ENCODE measurements at places on chromosomes 3 and 15. TPM values are rescaled to one million over a fixed set of nuclear protein-coding genes. Genes with fewer than 3 reads are reported as not detected.

DNA sequence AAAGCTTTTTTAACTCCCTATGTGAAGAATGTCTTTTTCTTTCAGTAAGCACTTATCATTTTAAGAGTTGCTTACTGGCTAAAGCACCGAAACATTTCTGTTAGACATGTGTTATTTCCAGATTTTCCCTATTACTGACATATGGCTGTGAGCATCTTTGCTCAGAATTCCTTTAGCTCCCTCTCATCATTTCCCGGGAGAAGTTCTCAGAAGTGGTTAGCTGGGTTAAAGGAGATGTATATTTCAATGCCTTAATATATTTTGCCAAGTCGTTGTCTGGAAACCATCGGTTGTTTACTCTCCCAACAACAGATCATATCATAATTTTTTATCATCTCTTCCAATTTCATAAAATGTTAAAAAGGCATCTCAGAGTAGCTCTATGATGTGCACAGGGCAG lies 396.5 kb downstream of the OCA2 start:
- DNase-seq = no peak

DNA sequence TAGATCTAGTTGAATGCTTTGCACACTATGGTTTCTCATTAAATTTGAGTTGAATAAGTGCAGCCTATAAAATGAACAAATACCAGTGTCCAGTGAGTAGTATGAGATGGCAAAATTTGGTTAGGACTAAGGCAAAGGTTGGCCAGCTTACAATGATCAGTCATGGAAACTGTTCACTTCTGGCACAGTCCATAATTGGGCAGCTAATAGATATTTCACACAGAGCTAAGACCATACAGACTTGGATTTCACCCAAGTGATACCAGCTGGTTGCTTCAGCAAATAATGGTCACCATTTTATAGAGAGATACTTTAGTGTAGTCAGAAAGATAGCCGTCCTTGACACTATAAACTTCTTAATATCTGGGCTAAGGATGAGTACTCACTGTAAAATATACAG lies 15.7 kb downstream of the GAP43 start:
- no peak for DNase-seq

DNA sequence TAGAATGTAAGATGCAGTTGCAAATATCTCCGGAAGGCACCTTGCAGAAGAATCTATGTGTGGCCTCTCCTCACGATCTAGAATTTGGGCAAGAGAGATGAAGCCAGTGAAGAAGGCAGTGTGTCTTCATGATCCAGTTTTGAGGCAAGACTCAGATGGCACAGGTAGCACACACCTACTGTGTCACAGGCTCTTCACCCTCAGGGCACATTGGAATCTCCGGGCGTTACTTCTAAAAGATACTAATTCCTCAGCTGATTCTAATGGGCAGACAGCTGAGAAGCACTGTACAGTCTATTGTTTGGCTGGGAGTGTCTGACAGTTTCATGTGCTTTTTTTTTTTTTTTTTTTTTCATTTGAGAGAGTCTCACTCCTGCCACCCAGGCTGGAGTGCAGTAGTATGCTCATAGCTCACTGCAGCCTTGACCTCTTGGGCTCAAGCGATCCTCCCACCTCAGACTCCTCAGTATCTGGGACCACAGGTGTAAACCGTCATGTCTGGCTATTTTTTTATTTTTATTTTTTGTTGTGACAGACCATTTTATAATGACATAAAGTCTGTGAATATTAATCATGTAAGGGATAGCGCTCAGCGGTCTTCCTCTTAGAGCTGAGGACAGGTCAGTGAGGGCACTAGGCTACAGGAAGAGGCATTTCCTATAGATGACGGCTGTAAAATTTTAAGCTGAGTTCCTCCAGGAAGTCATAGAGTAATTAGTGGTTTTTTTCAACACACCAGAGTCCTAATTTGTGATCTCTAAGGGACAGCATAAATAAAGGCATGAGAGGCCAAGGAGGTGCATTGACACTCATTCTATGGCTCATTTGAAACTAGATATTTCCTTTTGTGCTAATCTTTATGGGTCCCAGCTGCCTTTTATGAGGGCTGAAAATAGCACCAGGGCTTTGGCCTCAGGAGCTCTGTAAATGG lies 4.0 kb downstream of the C3orf52 start:
- no peak for DNase-seq

- DNase-seq = no peak
Observed at GRCh38 chr3:25463836-25464418, 35.9 kb downstream of the RARB start.

- DNase-seq = no peak
Observed at GRCh38 chr3:82281205-82281604, 519.8 kb upstream of the GBE1 start.

DNA sequence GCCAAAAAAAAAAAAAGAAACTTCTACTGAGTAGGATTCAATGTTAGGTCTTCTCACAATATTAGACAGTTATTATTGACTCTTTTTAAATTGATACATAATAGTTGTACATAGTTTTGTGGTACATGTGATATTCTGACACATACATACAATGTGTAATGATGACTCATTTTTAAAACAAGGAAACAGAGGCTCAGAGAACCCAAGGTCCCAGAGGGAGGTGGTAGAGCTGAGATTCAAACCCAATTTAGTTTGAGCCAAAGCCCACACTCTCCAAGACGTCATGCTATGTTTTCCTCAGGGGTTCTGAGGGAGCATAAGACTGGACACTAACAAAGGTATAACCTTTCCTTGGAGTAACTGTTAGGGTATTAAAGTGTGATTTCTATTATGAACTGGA lies 40.6 kb downstream of the MYO5C start:
- no peak for DNase-seq

GRCh38 chr3:12885583-12885930 lies 44.2 kb upstream of the RPL32 start:
- DNase-seq = no peak

DNA sequence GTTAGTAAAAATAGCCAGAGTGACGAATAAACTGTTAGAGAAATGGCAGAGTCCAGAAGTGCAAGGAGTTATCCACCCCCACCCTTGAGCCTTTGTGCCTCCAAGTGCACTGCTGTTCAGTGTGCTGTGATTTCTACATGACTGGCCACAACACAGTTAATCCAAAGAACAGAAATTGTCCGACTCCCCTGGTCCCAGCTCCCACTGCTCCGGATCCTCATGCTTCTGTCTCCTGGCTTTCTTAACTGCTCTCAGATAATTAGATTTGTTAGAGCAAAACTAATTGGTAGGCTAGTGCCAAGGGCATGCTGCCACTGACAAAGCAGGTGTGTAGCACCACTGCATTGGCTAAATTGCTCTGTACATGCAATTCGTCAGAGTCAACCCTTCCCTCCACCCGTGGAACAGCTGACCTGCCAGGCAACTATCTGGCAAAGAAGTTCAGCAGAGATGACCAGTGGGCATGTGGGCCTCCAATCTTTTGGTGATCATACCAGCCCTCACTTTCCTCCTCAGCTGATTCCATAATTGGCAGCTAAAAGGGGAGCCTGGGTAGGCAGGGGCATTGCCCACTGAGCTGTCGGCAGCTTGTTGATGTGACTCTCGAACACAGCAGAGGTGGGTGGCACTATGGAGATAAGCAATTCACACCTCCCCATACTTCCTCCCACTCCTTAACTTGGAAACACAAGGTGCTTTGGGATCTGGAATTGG lies 18.9 kb upstream of the ACAP2 start:
- DNase-seq = no peak

DNA sequence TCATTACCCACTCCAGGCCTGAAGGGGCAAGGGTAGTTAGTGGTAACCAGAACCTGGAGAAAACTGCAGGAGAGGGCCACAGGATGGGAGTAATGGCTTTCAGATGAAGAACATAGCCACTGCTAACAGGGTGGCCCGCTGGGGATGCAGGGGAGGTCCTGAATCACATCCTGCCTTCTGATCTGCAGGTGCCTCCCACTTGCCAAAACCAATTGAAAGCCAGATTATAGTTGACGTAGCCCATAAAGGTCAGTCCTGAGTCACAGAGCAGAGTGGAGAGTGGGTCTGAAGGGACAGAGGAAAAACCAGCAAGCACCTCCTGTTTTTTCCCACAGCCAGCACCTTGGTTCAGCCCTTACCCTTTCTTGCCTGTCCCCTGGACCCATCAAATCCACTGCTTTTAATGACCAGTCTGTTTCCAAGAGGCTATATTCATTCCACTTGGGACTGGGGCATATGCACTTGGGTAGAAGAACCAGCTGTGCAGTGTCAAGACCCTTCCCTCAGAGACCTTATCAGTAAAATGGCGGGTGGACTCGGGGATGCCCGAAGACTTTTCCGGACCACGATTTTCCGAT lies 646 bp upstream of the SLC35G2 start:
- DNase-seq = peak; percentile 80

GRCh38 chr3:132407025-132407424 lies 10.3 kb upstream of the DNAJC13 start:
- DNase-seq = no peak

- DNase-seq = no peak
Observed at GRCh38 chr3:64796607-64797399, 109.0 kb upstream of the ADAMTS9 start.

DNA sequence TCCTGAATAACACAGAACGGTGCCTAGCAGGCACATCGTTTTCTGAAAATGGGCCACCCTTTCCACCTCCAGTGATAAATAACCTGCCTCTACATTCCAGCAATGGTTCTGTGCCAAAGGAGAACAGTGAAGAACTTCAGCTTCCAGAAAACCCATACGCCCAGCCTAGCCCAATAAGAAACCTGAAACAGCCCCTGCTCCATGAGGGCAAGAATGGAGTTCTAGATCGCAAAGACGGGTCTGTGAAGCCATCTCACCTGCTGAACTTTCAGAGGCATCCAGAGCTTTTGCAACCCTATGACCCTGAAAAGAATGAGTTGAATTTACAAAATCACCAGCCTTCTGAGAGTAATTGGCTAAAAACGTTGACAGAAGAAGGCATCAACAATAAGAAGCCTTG lies 61.9 kb downstream of the CGNL1 start:
- no peak for DNase-seq

- no peak for DNase-seq
Observed at GRCh38 chr3:24533561-24534193, 39.0 kb upstream of the THRB start.

- no peak for DNase-seq
Observed at GRCh38 chr3:184741259-184741556, 29.3 kb upstream of the MAGEF1 start.

- no peak for DNase-seq
Observed at GRCh38 chr3:50168388-50168787, 13.3 kb downstream of the SEMA3F start.

DNA sequence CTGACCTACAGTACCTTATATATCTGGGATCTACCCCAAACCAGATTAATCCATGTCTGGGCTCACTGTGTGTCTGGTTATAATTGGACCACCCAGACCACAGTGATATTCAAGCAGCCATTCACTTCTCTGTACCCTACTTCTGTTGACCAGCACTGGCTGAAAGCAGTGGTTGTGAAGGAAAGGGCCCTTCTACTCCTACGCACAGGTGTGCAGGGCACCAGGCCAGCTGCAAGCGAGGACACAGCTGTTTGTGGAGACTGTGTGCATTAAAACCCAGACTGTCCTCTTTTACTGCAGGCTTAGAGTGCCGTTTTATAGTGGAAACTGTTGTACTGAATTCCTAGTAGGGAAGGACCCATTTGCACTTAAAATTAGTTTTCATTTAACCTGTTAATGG lies 29.5 kb downstream of the CTDSPL start:
- no peak for DNase-seq

DNA sequence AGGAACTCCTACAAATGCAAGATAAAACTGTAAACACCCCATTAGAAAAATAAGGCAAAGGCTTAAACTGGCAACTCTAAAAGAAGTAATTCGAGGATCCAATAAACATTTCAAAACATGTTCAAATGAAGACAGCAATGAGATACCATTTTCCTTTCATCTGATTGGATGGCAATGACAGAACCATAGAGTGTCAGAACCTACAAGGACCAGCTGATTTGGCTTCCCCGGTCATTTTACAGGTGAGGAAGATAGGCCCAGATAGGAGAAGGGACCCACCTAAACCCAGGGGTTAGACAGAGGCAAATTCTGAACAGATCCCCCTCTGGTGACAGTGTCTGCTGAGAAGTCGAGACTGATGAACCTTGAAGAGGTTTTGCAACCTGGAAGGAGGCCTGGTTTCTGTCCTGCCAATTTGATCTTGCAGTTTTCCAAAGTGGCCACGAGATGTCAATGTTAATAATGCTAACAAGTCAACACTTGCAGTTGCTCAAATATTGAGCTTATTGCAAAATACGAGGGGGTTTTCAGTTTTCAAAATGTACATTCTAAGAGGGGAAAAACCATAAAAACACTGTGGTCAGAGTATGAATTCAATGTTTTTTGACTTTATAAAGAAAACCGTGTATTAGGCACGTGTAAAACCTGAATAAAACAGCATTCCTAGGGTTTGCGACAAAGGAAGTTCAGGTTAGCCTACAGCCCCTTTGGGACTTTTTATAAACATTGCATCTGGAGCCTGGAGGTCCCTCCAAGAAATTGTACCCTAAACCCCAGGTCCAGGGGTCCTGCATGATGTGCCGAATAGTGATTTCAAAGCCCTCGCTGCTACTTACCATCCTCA lies 21.5 kb downstream of the CFAP161 start:
- DNase-seq = peak; percentile 33

GRCh38 chr15:33649217-33649933 lies 318.9 kb upstream of the CHRM5 start:
- no peak for DNase-seq

- no peak for DNase-seq
Observed at GRCh38 chr3:186520957-186521842, 23.0 kb downstream of the CRYGS start.

DNA sequence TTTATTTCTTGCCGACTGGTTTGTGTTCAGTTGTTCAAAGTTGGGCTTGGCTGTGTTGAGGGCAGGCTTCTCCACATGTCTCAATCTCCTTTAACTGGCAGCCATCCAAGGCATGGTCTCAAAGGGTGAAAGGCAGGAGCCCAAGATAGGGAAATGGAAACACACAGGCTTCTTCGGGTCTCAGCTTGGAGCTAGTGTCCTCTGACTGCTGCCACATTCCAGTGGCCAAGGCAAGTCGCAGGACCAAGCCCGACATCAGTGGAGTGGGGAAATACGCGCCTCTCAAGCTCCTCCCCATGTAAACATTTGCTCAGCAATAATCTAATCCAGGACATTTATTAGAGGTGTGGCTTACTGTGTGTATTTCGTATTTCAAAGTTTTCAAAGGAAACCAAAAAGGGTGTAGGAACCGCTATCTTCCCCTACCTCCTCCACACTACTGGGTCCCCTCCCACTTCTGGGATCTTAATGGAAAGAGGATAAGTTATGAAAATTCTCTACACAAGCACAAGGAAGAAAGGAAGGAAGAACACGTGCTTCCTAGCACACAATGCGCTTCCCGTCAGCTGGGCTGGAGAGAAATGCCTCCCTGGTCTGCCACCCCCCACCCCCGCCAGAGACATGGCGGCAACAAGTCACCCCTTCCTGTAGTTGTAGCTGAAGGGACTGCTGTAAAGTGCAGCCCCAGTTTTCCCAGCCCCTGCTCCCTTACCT lies 181.7 kb downstream of the FAM43A start:
- no peak for DNase-seq

Gene C3orf20
- total RNA-seq = not detected

Gene PDCD7
- total RNA-seq = 13.7 TPM

Gene FGF7
- total RNA-seq = 3.6 TPM

Gene CNTN3
- 0.06 TPM for total RNA-seq

Gene STXBP5L
- 9.8 TPM for total RNA-seq

Gene SPTSSB
- total RNA-seq = not detected
